ENCODE measurements at places on chromosomes 6 and 20. TPM values are rescaled to one million over a fixed set of nuclear protein-coding genes. Genes with fewer than 3 reads are reported as not detected.

LRFN2 gene
- total RNA-seq, result not detected

ESR1 gene
- 6.3 TPM for total RNA-seq

SPATS1 gene
- total RNA-seq, result not detected

CHRNA4 gene
- not detected for total RNA-seq

TAF8 gene
- 36.8 TPM for total RNA-seq

KHDRBS2 gene
- not detected for total RNA-seq

IL17A gene
- not detected for total RNA-seq

GMPR gene
- total RNA-seq, result 5.9 TPM
